Omental fat pad (tissue), 4 donors: ENCODE measurements at places on chromosomes 3 and 15. TPM values are rescaled to one million over a fixed set of nuclear protein-coding genes. Genes with fewer than 3 reads are reported as not detected.

- no peak for DNase-seq
Measured at GRCh38 chr15:59245559-59245958, 38.9 kb downstream of the LDHAL6B start.

DNA sequence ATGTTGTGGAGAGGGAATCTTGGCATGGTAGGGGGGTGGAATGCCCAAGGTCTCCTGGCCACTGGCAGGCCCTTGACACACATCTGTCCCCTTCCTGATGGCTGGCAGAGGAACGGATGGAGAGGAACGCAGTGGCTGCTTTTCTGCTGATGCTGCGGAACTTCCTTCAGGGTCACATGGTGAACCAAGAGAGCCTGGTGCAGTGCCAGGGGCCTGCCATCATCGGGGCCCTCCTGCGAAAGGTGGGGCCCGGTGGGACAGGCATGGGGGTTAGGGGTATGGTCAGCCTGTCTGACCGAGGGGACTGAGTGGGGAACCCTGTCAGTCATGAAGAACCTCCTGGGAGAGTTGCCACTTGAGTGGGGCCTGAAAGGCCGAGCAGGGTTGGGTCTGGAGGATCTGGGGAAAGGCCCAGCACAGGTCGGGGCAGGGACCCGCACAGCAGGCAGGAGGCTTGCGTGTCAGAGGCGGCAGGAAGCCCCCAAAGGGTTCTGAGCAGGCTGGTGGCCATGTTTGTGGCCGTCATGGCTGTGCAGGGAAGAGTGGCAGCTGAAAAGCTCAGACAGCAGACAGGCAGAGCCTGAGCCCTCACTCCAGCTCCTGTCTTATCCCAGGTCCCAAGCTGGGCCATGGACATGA is 18.1 kb downstream of the NBEAL2 start:
- DNase-seq, result no peak

Gene PLCD1
- 12.5 TPM for total RNA-seq

- no peak for DNase-seq
Measured at GRCh38 chr3:64653101-64653500, 34.7 kb downstream of the ADAMTS9 start.

Gene DAZL
- not detected for total RNA-seq
